ENCODE measurements at places on chromosomes 11 and 22.
A peak's percentile ranks its signal among the peaks of the same experiment; 100 is the strongest.

GRCh38 chr11:103892603-103893002 lies 143.8 kb upstream of the DDI1 start:
- DNase-seq, result peak; percentile 87

- no peak for DNase-seq
Observed at GRCh38 chr11:46559815-46560214, 34.0 kb downstream of the AMBRA1 start.

DNA sequence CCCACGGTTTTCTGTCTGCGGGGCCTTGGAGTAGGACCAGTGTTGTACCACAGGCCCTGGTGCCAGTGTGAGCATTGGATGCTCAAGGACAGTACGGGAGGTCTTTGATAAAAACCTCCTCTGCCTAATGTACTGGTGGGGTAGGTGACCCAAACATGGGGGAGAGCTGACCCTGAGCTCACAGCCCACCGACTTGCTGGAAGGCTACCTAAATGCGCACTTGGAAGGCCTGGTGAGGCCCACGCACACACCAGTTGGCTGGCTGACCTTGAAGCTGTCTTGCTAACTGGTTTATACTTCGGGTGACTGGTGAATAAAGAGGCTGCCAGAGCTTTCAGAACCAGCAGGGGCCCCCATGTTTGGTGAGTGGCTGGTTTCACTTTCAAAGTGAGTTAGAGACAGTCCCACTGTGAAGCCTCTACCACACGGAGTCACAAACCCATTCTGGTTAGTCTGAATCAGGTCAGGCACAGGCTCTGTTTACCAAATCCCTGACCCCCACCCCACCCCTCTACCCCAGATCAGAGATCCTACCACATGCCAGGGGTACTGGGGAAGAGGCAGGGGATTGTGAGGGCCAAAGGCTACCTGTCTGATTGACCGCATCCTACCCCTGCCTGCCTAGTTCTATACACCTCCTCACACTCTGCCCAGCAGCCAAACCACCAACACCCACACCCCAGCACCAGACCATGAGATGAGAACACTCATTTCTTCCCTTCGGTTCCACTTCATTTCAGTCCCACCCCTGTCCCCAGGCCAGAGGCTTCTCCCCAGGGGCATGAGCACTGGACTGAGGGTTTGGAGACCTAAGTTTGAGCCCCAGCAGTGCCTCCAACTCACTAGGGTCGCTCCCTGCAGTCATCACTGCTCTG lies 12.7 kb upstream of the IL2RB start:
- DNase-seq, result no peak

DNA sequence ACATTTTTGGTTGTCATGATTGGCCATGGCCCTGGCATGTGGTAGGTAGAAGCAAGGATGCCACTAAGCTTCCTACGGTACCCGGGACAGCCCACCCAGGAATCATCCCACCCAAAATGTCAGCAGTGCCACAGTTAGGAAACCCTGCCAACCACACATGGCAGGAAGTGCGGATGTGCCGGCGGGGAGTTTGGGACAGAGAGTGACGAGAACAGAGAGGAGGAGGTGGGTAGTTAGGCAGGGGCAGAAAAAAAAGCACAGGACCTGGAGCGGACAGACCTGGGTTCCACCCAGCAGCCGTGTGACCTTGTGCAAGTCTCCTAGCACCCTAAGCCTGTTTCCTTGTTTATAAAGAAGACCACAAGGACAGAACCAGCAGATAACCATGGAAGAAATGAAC lies 3.3 kb downstream of the SPI1 start:
- no peak for DNase-seq

- no peak for DNase-seq
Observed at GRCh38 chr11:32635819-32636218, 52.2 kb downstream of the EIF3M start.

DNA sequence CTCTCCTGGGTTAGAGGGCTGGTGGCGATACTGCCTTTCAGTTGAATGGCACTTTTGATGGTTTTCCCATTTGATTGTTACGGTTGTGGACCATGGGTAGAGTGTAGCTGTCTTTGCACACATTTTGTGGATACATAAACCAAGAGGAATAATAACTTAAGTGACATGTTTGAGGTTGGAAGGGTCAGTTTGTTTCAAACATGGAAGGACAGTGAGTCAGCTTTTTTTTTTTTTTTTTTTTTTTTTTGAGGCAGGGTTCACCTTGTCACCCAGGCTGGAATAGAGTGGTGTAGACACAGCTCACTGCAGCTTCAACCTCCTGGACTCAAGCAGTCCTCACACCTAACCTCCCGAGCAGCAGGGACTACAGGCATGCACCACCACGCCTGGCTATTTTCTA lies 41.1 kb downstream of the PPFIA1 start:
- no peak for DNase-seq

DNA sequence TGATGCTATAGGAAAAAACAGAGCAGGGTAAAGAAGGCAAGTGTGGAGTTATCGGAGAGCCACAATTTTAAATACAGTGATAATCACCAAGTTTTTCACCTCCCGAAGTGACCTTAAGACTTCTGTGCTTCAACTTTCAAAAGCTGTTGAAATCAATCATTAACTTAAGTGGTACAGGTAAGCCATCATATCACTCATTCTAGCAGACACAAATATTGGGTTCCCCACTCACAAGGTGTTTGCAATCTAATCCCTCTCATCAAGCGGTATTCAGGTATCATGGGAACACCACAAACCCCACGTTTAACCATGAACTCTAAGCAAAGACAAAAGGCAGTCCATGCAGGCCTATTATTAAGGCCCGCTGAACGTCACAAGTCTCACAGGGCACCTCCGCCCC lies 26.8 kb downstream of the LARGE1 start:
- DNase-seq, result no peak

GRCh38 chr22:46815896-46816731 lies 53.7 kb downstream of the TBC1D22A start:
- DNase-seq, result no peak

GRCh38 chr22:39250131-39250530 lies 5.3 kb upstream of the PDGFB start:
- no peak for DNase-seq
